ENCODE measurements at places on chromosomes 6 and 20.

- peak; percentile 48 for DNase-seq
Measured at GRCh38 chr6:24974182-24975171, 38.7 kb upstream of the RIPOR2 start.

DNA sequence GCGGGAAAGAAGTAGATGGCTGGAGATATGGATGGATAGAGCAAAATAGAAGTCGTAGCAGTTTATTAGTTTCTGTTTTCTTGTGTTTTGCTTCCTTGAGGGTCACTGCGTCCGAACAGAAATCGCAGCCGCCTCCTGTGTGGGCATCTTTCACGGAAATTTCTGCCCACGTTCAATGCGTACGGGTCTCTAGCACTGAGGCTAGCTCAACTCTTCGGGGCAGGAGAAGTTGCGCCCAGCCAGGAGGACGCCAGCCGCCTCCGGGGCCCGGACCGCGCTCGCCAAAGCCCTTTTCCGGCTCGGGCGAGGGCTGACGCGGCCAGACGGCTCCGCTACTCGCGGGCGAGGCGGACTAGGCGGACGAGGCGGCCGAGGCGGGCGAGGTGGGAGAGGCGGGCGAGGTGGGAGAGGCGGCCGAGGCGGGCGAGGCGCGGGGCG, 814 bp downstream of the TFAP2B start:
- no peak for DNase-seq

DNA sequence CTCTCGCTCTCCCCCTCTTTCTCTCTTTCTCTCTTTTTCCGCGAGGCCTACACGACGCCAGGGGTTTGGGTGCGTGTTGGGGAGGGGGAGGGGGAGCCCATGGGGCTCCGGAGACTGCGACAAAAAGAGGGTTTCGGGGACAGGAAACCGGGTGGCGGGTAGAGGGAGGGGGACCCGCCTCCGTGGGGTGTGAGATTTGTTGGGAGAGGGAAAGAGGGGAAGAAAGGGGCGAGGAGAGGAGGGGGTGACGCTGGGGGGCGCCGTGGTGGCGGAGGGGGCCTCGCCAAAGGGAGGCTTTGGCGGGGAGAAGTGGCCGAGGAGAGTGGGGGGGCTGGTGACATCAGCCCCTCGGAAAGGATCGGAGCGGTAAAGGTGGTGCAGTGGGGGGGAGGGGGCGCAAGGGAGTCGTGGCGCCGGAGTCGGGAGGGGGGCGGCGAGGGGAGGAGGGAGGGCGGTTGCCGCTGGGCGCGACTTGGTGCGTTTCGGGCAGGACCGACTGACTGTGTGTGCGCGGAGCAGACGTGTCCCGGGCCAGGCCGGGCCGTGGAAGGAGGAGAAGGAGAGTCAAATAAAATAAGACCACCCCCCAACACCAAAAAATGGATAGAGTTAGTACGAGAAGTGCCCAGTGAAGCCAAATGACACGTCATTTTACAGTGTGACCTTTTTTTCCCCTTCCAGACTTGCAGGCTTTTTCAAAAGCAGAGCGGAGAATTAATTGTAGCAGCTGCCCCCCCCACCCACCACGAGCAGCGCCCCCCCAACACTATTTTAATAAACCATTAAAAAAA, 39.8 kb downstream of the GNAS start:
- peak; percentile 82 for DNase-seq

- no peak for DNase-seq
Measured at GRCh38 chr20:25468126-25469075, 60.9 kb downstream of the GINS1 start.

DNA sequence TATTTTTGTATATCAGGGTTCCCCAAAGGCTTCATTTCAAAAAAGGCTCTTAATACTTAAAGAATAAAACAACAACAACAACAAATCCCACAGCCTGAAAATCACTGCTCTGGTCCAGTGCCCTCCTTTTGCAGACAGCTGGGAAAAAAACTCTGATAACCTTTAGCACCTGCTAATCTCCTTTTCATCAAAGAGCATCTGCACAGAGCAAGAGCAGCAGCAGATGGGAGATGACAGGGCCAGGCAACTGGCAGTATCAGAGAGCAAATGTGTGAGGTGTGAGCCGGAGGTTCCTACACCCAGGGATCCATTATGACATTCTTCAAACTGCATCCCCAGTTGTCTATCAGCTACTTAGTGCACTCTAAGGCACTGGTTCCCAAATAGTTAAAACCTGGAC, 25.7 kb downstream of the TTI1 start:
- no peak for DNase-seq

DNA sequence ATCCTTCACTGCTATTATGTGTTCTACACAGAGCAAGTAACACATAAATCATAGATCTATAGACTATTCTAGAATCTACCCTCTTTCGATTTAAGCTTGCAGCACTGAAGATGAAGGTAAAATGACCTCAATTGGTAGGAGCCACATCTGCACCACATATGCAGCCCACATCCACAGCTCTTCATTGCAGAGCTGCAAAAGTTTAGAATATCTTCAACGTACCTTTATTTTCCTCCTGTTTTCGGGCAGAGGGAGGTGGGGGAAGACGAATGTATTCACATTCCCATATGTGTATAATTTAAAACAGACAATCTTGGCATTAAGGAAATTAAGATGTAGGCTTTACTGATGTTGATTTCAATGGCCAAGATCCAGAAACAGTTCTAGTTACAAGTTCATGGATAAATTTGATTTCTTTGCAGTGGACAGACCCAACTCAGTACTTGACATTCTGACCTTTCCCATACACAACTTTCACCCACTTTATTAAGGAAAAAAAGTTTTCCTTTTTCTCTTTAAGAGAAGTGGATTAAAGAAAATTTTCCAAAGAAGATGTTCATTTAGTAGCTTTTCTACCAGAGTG, 14.0 kb downstream of the EPB41L2 start:
- no peak for DNase-seq

GRCh38 chr6:142906945-142907470, 38.0 kb downstream of the HIVEP2 start:
- DNase-seq, result peak; percentile 60

DNA sequence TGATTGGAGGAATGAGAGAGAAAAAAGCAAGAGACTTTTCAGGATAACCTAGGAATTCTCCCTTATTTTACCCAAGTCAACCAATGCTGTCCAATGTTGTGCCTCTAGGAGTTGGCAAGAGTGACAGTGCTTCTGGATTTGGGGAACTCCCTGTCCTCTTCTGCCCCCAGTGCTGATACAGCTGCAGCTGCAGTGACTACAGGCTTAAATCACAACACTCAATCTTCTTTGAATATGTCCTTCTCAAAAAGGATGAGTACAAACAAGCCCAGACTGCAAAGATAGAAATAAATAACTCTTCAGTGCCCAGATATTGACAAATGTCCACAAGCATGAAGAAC, 141.0 kb upstream of the COL21A1 start:
- DNase-seq, result no peak

DNA sequence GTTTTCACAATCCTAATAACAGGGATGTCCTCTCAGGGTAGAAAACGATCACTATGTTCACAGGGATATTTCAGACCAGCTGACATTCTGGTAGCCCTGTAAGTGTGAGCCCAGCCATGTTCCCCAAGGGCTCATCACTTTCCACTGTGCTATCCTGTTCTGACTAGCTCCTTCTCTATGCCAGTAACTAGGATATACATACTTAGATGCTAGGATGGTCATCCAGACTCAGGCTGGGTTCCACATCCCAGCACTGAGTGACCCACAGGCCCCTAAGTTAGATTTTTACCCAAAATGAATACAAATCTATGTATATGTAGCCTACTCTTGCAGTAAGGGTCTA, 83.0 kb downstream of the CD164 start:
- no peak for DNase-seq

GRCh38 chr6:9205645-9206044, 770.3 kb upstream of the SLC35B3 start:
- no peak for DNase-seq

Measured in CD4-positive, alpha-beta T cell treated with Interleukin-12 subunit alpha and Interleukin-12 subunit beta, for 1 hour (primary cell).